ENCODE measurements at places on chromosomes 2 and 18.

GRCh38 chr2:160835166-160835565 is 325.1 kb upstream of the TANK start:
- DNase-seq: no peak

DNA sequence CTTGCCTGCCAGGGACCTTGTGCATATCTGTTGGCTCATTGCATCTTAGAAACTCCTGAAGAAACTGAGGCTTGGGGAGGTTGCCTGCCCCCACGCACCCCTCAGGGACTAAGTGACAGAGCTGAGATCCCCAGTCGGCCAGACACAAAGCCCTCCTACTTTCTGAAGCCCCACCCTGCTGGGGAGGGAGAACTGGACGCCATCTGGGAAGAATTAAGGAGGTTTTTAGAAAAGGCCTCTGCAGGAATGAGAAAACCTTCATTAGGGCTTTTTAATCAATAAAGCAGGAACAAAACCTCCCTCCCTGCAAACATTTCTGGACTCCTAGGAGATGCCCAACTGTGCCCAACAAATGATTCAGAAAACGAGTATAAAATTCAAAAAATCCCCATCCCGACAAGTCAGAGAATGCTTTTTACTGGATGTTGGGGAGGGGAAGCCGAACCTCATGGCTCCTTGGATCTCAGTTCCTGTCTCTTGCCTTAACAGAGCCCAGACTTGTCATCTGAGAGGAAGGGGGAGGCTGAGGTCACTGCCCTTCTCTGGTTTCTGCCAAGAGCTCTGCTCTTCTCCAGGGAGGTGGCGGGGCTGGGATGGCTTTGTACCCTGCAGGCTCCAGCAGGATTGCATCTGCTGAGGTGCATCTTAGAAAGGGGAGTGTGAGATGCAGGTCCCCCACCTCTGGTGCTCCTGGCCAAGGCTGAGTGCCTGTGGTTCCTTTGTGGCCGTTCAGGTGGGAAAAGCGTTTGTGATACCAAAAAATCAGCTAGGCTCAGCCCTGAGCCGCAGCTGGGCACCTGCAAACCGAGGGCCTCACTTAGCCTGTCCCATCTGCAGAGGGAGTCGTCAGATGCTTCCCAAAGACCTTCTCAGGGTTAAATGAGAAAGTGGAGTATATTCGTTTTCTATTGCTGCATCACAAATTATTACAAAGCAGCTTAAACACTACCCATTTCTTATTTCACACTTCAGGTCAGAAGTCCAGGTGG is 142.4 kb downstream of the ZFP36L2 start:
- DNase-seq: no peak

- no peak for DNase-seq
These were observed 57.8 kb downstream of the CYB5A start for GRCh38 chr18:74233933-74234325.

GRCh38 chr2:28463211-28463816 is 32.5 kb upstream of the PLB1 start:
- DNase-seq: no peak

DNA sequence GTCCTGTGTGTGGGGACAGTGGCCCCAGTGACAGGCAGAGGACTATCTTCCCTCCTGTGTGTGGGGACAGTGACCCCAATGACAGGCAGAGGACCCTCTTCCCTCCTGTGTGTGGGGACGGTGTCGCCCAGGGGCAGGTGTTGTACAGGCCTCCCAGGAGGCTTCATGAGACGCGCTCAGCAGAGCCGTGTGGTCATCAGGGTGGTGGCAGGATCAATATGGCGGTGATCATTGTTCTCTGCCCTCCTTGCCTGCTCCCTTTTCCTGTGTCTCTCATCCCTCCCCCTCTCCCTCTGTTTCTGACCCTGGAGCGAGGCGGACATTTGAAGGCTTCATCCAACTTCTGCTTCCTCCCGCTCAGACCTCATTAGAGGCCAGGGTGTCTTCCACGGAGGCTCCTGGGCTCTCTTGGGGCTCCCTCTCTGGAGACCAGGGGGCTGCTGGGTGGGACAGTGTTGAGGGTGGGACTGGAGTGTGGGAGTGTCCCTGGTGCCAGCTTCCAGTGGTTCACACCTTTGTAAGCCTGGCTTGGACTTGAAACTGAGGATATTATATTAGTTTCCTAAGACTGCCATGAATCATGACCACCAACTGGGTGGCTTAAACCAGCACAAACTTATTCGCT is 59.5 kb downstream of the ACKR3 start:
- no peak for DNase-seq

GRCh38 chr2:147623328-147623727 is 221.5 kb upstream of the ACVR2A start:
- DNase-seq: no peak

DNA sequence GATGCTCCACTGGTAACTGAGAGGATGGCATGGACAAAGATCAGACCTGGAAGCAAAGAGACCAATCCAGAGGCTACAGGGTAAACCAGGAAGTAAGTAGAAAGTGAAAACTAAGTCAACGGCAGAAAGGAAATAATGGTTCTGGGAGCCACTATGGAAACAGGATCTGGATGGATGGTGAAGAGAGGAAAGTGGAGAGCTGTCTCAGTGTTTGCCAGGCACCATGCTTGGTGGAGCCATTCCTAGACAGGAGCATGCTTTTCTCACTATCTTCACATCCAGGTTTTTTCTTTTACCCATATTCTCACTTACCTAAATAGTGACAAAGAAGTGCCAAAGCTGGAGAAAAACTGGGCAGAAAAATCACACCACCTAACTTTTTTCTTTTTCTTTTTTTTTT is 22.2 kb downstream of the ZNF521 start:
- DNase-seq: no peak

- DNase-seq: no peak
These were observed 19.5 kb downstream of the DGUOK start for GRCh38 chr2:73946215-73946614.

- no peak for DNase-seq
These were observed 43.5 kb upstream of the EPG5 start for GRCh38 chr18:46010676-46011075.

DNA sequence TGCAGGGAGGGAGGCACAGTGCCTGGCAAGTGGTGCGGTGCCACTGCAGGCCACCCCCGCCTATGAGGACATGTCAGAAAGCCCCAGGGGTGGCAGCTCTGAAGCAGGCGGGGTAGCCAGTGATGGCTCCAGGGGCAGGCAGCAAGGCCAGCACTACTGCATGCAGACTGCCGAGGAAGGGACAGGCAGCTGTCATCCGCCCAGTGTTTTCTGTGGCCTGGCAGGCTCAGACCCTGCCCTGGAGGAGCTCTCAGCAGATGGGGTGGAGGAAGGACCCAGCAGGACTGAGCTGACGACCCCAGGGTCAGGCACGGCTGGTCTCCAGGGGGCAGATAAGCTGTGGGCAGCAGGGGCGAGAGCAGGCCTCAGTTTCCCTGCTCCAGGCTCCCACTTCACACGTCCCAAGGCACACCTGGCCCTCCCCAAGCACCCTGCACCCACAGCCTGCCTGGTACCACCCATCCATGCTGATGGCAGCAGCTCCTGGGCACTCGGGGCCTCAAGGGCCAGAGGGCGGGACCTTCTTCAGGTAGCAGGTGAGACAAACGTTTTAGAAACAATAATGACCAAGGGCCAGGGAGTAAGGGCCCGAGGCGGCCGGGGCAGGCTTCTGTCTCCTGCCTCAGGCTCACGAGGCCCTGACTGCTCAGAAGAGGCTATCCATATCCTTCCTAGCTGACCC is 48.5 kb downstream of the HS6ST1 start:
- no peak for DNase-seq

DNA sequence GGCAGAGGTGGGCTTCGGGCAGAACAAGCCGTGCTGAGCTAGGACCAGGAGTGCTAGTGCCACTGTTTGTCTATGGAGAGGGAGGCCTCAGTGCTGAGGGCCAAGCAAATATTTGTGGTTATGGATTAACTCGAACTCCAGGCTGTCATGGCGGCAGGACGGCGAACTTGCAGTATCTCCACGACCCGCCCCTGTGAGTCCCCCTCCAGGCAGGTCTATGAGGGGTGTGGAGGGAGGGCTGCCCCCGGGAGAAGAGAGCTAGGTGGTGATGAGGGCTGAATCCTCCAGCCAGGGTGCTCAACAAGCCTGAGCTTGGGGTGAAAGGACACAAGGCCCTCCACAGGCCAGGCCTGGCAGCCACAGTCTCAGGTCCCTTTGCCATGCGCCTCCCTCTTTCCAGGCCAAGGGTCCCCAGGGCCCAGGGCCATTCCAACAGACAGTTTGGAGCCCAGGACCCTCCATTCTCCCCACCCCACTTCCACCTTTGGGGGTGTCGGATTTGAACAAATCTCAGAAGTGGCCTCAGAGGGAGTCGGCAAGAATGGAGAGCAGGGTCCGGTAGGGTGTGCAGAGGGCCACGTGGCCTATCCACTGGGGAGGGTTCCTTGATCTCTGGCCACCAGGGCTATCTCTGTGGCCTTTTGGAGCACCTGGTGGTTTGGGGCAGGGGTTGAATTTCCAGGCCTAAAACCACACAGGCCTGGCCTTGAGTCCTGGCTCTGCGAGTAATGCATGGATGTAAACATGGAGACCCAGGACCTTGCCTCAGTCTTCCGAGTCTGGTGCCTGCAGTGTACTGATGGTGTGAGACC is at the start of gene PROC:
Gene PROC (plus strand): TSS at position 128 of the 812 bp plus-strand sequence. CDS start 1,516 bp downstream, outside the sequence.
- DNase-seq: no peak

DNA sequence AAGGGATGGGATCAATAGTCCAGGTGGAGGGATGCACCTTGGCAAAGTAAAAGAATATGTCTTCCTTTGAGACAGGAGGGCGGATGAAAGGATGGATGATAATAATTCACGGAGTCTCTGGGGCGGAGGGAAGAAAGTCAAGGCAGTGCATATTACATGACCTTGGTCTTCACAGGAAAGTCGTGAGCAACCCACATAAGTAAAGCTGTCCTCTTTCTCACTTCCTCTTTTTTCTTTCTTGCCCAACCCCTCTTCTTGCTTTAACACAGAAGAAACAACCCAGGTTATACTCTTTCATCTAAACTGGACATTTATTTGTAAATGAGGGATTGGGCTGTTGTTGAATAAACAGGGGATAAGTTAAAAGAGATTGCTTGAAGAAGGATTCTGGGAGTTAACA is 168.7 kb upstream of the SKOR2 start:
- no peak for DNase-seq

DNA sequence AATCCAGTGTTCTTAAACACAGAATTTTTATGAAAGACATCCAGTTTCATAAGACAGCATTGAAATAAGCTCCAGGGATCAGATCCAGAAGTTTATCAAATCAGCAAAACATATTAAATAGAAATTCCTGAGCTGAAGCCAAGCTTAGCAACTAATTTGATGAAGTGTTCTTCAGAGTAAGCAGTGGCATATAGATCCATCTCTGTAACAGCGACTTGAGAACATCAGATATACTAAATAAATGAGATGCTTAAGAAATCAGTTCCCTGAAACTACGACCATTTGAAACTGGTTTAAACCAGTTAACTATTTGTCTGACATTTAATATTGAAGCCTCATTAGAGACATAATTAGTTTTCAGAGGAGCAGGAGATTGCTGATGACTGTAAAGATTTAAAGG is 34.1 kb downstream of the PPP1R1C start:
- DNase-seq: no peak

DNA sequence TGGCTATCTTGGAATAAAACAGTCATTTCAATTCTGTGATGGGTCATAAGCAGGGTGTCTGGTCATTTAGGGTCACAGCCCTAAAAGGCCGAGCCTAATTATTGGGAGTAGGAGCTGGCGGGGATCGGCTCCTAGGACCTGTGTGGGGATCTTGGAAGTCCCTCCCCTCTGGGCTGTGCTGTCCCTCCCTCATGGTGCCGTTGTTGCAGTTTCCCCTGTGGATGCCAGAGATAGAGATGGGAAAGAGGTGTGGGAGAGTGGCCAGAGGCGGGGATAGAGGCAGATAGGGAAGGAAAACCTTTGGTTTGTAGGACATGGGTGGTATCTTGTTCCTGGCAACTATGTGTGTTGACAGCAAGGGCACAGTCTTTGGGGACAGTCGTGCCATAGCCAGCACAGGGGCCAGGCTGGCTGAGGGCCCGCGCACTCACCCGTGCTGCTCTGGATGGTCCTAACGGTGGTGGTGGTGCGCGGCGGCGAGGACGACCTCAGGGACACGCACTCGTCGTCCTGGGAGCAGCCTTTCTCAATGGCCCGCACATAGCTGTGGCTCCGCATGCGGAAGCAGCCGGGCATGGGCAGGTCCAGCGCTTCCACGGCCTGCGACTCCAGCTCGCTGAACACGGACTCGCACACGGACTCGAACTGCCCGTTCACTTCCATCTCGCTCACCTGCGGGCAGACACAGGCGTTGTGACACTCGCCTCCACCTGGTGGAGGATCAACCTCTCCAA is 278.9 kb downstream of the TGIF1 start:
- DNase-seq: no peak

DNA sequence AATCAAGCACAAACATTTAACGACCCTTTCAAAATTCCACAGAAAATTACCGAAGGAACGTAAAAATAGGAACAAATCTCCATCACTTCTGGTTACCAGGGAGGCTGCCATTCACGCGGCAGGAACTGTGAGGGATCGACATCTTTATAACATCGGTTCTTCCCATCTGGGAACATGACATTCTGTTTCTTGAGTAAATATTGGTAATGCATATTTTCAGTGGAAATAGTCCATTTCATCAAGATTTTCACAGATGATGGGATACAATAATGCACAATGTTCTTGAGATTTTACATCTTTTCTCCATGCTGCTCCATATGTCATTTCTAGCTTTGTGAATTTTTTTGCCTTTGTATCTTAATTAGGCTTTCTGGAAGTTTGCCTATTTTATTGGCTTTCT is 10.0 kb downstream of the ADD2 start:
- no peak for DNase-seq

DNA sequence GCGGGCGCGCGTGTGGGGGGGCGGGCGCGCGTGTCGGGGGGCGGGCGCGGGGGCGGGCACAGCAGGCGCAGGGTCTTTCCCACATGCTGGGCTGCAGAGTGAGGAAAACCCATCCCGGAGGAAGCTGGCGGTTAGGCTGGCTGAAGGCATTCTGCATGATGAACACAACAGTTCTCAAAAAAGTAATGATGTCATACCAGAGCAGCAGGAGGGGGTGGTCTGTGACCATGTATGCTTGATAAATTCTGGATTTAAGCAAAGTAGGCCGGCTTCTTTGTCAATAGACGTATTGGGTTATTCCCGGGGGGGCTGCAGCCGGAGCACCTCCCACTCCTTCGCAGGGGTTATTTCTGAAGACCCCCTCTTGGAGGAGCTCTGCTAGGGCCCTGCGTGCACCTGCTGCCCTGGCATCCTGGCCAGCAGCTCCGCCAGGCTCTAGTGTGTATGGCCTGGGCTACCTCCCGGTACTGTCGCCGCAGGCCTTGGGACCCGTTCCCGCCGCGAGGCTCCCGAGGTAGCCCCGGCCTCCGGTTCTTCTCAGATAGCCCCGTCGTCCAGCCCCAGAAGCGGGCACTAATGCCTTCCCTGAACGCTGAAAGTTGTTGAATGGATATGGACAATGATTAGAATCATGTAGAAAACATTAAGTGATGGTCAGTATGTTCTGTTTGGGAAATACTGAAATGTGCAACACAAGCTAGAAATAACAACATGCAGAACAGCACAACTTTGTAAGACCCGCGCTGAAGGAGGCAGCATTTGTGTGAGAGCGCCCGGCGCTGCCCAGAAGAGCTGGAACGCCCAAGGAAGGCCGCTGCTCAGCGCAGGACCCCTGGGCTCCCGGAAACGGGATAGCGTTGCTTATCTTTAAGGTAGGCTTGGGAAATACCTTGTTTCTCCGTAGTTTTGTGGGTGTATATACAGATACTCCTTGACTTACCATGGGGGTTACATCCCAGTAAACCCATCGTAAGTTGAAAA is 101.4 kb upstream of the RAB6C start:
- no peak for DNase-seq

Measured in effector memory CD4-positive, alpha-beta T cell (primary cell).